ENCODE measurements at places on chromosomes 11 and 22.

DNA sequence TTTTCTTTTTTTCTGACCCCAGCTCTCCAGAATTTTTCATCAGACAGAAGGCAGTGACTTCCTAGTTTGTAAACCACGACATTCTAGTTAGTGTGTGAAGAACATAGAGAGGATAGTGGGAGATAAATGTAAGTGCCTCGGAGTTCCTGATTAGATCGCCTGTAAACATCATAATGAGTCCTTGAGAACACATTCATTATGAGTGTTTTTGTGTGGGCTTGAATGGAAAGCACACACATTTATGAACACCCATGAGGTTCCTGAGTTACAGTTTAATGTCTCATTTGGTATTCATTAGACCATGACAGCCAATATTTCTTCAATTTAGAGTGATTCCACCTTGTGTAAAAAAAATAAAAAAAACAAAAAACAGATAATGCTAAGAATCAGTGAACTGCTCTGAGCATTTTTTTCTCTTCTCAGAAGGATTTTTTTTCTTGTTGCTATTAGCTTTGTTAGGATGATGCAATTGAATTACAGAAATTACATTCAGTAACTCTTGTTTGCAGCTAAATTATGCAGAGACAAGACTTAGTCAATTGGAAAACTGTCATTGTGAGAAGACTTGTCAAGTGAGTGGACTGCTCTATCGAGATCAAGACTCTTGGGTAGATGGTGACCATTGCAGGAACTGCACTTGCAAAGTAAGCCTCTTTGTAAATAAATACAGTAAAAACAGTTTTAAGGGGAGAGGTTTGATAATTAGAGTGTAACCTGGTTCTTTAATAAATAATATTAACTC lies 257.6 kb downstream of the NELL1 start:
- no peak for DNase-seq

DNA sequence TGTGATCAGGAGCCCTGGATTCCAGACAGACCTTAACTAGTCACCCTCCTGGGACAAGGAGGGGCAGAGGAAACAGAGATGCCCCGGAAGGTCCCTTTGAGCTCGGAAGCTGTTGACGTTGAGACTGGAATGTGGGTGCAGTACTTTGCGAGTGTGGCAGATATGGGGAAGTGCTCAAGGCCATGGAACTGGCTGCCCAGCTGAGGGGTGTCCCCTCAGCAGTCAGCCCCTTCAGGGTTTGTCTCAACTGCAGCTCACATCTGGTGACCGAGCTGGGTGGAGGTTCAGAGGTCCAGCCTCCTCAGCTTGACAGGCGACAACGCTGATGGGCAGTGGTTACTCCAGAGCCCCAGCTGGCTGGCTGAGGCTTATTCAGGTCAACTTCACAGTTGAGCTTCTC lies 150.3 kb upstream of the SNX19 start:
- no peak for DNase-seq

GRCh38 chr11:74388678-74389327 lies 9.4 kb downstream of the PGM2L1 start:
- DNase-seq, result no peak

GRCh38 chr22:21025266-21025665 lies 7.1 kb downstream of the SLC7A4 start:
- DNase-seq, result peak; percentile 51

- DNase-seq, result no peak
These were observed 86.7 kb downstream of the RPS6KA4 start for GRCh38 chr11:64445651-64446050.

GRCh38 chr11:77110836-77111235 lies 8.2 kb downstream of the OMP start:
- no peak for DNase-seq

GRCh38 chr11:113896156-113896879 lies 8.3 kb upstream of the HTR3B start:
- no peak for DNase-seq

GRCh38 chr11:111441443-111441842 lies 62.4 kb upstream of the POU2AF1 start:
- no peak for DNase-seq

- no peak for DNase-seq
These were observed 63.1 kb downstream of the ARFGAP3 start for GRCh38 chr22:42793848-42794405.
